ENCODE measurements at places on chromosomes 5 and 9. TPM values are rescaled to one million over a fixed set of nuclear protein-coding genes. Genes with fewer than 3 reads are reported as not detected.

The RETREG1 gene
- 41.3 TPM for total RNA-seq

The FAXDC2 gene
- 0.14 TPM for total RNA-seq

The CTXN3 gene
- total RNA-seq: not detected

The RABEPK gene
- 19.8 TPM for total RNA-seq

The TMEM252 gene
- total RNA-seq: not detected

The RMI1 gene
- total RNA-seq: 27.9 TPM

The NEUROG1 gene
- not detected for total RNA-seq

The THBS4 gene
- total RNA-seq: 0.61 TPM

The PCDHAC1 gene
- not detected for total RNA-seq

The PRRX2 gene
- total RNA-seq: 0.64 TPM

The F2RL2 gene
- total RNA-seq: not detected

The LRRTM2 gene
- total RNA-seq: 0.02 TPM

The STX17 gene
- 41.9 TPM for total RNA-seq

The SKP1 gene
- 204 TPM for total RNA-seq

The KCNMB1 gene
- total RNA-seq: 0.05 TPM

The RABGAP1 gene
- total RNA-seq: 28.2 TPM

The PLEKHG4B gene
- total RNA-seq: not detected

The IGFBPL1 gene
- not detected for total RNA-seq

The LRRC19 gene
- total RNA-seq: not detected

The CDO1 gene
- 0.09 TPM for total RNA-seq

The BRINP1 gene
- not detected for total RNA-seq

The IL9 gene
- total RNA-seq: not detected

The FGF18 gene
- total RNA-seq: not detected

The CENPK gene
- 87.3 TPM for total RNA-seq

The QRFP gene
- total RNA-seq: not detected

The PIP5K1B gene
- 7.0 TPM for total RNA-seq

The SLC6A18 gene
- total RNA-seq: not detected

The OTP gene
- not detected for total RNA-seq

The RANBP3L gene
- total RNA-seq: not detected

The SLC6A3 gene
- total RNA-seq: 0.41 TPM

The DPM2 gene
- 68.6 TPM for total RNA-seq

The ZDHHC11 gene
- 20.6 TPM for total RNA-seq

The ENC1 gene
- 0.89 TPM for total RNA-seq

The GLRA1 gene
- not detected for total RNA-seq

The HSPA9 gene
- 227 TPM for total RNA-seq

The SMIM33 gene
- total RNA-seq: 0.59 TPM

The CDC20B gene
- total RNA-seq: 0.32 TPM

The PCDHA1 gene
- not detected for total RNA-seq

The ADRB2 gene
- 0.34 TPM for total RNA-seq

The SV2C gene
- 0.02 TPM for total RNA-seq

All from T-helper 2 cell treated with Interferon-gamma antibody and Interleukin-4, amounts not matched to agents 100 ng/mL and 5 ng/mL, for 36 hours (primary cell).